Posterior vena cava (tissue), 2 donors: ENCODE measurements at places on chromosomes 12 and 14.

DNA sequence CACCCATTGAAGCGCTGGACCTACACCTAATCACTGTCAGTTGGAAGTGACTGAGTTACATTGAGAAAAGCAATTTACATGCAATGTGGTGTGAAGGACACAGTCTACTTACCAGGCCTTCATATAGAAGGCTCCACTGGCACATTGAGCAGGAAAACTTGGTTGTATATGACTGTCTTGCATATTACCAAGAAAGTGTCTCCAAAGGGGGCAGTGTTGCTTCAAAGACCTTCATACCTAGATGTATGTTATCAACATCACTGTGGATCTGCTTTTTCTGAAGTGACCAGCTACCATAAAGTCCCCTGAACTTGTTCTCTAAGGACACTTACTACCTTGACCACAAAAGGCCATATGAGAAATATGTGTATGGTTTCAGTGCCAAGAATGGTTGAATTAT, 64.1 kb downstream of the NELL2 start:
- no peak for DNase-seq

DNA sequence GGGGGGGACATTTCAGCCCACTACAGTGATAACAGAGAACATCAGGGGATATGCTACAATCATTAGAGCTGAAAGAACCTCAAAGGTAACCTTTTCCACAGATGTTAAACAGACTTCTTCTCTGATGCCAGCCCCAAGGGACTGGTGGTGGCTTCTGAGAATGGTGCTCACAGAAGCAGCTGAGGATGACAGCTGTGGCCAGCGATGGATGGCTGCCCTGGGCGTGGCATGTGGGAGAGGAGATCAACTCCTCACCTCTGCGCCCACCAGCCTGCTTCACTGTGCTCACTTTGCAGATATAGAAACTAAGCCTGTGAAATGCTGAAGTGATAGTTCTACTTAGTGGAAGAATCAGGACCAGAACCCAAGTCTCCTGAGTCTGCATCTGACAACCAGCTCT, 33.0 kb downstream of the FOXN3 start:
- no peak for DNase-seq

GRCh38 chr14:101600891-101601605, 39.8 kb downstream of the DIO3 start:
- peak; percentile 63 for DNase-seq

GRCh38 chr12:23472329-23472971, 477.0 kb downstream of the SOX5 start:
- DNase-seq, result no peak

GRCh38 chr12:127690161-127690560, 576.8 kb upstream of the TMEM132C start:
- DNase-seq, result no peak

DNA sequence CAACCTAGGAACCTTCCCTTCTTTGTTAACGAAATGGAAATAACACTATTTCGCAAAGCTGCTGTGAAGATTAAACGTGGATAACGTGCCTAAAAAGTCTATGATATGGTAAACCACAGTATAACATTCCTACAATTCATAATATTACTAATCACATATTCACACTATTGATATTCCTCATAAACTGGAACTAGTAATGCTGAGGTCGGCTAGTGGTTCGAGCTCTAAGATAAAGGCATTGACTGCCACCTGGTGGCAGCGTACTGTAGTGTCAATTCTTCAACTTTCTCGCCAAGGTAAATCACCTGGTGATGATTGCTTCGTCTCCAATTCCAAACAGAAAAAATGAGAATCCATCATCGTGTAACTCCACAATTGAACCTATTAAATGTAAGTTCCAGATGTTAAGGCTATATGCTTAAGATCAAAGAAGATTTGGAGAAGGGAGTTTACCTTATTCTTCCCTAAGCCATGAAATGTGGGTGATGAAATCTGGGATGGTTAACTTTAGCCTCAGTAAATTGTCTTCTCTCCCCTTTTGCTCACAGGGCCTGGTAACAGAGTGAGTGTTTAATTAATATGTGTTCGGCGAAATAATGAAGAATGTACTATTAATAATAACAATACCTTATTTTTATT, 197.5 kb upstream of the TMEM132C start:
- no peak for DNase-seq

DNA sequence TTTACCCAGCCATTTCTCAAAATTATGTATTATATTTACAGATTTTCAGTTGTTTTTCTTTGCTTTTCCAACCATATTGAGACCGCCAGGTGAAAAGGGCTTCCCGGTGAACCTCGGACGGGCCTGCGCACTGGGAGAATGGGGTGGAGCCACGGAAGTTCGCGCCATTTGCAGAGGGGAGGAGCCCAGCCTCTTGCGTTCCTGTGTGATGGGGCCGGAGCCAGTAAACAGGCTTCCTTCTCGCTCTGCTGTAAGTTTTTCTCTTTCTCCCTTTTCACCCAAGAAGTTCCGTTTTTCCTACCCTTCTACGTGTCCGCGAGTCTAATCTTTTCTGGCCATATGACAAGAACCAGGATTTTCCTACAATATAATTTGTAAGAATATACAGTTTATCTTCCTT, 1108.8 kb upstream of the SEL1L start:
- DNase-seq, result no peak
